ENCODE measurements at places on chromosomes 5 and 9. TPM values are rescaled to one million over a fixed set of nuclear protein-coding genes. Genes with fewer than 3 reads are reported as not detected.

DNA sequence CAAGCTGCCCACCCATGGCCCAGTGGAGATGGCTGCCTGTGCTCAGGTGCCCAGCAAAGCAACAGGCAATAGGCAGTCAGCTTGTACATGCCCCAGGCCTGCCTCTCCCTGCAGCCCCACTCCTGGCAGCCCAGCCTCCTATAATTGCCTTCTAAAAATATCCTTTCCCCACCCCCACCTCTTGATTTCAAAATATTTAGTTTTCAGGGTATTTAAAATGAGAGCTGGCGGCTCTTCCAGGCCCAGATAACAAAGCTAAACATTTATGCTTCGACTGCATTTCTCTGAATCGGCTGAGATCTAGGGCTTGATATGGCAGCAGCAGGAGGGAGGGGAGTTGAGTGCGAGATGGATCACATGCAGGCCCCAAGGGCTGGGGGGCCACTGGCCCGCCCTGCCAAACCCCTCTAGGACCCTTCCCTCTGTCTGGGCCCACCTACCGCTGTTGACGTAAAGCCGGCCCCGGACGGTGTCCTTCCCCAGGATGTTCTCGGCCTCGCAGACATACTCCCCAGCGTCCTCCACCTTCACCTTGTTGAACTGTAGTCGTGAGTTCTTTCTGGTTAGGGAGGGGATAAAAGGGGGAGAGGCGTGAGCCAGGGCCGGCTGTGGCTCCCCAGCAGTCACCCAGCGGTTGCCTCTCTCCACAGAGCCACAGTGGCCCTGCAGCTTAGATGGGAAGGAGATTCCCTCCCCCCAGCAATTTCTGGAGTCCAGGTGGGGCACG is 85.0 kb downstream of the PSD2 start:
- DNase-seq = no peak

GRCh38 chr9:33166231-33167083 is 679 bp downstream of the B4GALT1 start:
- no peak for DNase-seq

- no peak for DNase-seq
Observed at GRCh38 chr9:90002397-90003271, 397.8 kb downstream of the GADD45G start.

- DNase-seq = no peak
Observed at GRCh38 chr5:57653636-57654290, 171.2 kb upstream of the ACTBL2 start.

CKMT2 gene
- not detected for total RNA-seq

MARCHF3 gene
- 12.4 TPM for total RNA-seq

KCNN2 gene
- total RNA-seq = not detected

SARDH gene
- total RNA-seq = 1.6 TPM

SPINK1 gene
- not detected for total RNA-seq

QRFP gene
- total RNA-seq = not detected

TEK gene
- not detected for total RNA-seq

Data from activated T-cell treated with anti-CD3 and anti-CD28 coated beads, Interleukin-2, amount 50 U/mL, for 72 hours (primary cell).